ENCODE measurements at places on chromosomes 7 and 10. TPM values are rescaled to one million over a fixed set of nuclear protein-coding genes. Genes with fewer than 3 reads are reported as not detected.

Gene SSC4D
- 1.1 TPM for total RNA-seq

Gene TEX36
- total RNA-seq, result not detected

Gene HSPB1
- 67.2 TPM for total RNA-seq

GRCh38 chr10:10130686-10131085 is 887.0 kb upstream of the CELF2 start:
- peaks cover 9% of the 10 kb centered on the region for H3K4me1 ChIP-seq
- no peak overlapping the region for H3K4me3 ChIP-seq
- H3K27me3 ChIP-seq, result no peaks in the 10 kb centered on the region
- DNase-seq, result no peak

DNA sequence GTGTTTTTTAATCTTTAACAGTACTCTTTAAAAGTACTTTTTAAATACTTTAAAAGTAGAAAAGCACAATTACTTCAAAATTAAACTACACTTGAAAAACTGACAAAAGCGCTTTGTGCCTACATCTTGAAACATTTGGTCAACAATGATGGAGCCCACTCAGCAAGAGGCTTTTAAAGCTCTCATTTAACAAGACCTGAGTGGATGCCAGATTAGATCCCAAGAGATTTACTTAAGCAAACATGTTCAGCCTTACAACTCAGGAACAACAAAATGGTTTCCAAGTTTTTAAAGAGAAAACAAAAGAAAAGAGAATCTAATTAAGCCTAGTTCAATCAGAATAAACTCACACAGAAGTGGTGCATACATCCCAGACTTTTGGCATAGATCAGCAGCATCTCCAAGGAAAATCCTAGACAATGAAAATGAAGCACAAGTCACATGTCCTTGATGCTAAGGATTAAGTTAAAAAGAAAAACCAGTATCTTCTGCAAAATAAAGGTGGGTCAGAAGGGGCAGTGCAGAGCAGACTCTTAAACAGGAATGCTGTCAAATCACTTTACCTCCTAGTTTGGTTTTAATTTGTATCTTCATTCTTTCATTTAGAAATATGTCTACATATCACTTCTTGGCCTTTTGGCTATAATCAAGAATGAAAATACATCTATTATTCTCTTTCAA is 26.2 kb downstream of the HIBADH start:
- no peaks in the 10 kb centered on the region for H3K27me3 ChIP-seq
- H3K4me3 ChIP-seq, result no peak overlapping the region
- no peak overlapping the region for H3K27ac ChIP-seq
- H3K36me3 ChIP-seq, result peaks cover 14% of the 10 kb centered on the region
- no peak for DNase-seq
- H3K4me1 ChIP-seq, result peaks cover 7% of the 10 kb centered on the region

GRCh38 chr7:112204499-112205342 is 1.5 kb downstream of the DOCK4 start:
- H3K4me1 ChIP-seq, result peaks cover 39% of the 10 kb centered on the region
- H3K4me3 ChIP-seq, result peak overlapping the region; percentile 96
- H3K27ac ChIP-seq, result peak overlapping the region; percentile 81
- H3K36me3 ChIP-seq, result no peaks in the 10 kb centered on the region
- no peaks in the 10 kb centered on the region for H3K27me3 ChIP-seq

DNA sequence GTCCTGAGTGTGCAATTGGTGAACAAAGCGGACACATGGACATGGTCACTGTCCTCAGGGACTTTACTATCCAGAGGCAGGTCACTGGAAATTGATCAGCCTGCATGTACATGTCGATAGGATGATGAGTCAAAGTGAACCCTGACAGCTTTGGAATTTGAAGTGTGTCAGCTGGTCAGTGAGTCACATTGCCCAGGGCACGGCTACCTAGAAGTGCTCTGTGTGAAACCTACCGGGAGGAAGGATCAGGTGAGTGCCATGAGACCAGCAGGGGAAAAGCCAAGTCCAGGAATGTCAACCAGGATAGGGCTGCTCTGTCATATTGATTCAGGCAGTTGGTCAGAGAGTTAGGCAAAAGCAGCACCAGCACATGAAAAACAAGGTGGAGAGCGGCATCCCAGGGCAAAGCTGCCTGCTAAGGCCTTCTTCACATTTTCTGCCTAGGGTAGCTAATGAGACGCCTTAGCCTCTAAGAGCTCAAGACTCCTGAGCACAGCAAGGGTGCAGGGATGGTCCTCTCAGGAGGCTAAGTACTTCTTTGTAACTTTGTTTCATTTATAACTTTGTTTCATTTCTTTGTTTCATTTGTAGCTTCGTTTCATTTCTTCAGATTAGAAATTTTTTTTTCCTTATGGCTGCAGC is 19.4 kb upstream of the PDCD4 start:
- H3K36me3 ChIP-seq, result no peaks in the 10 kb centered on the region
- H3K4me1 ChIP-seq, result peaks cover 7% of the 10 kb centered on the region
- no peak overlapping the region for H3K4me3 ChIP-seq
- H3K27ac ChIP-seq, result no peak overlapping the region

GRCh38 chr7:152856351-152856750 is 96.8 kb downstream of the ACTR3B start:
- no peak overlapping the region for H3K4me3 ChIP-seq
- DNase-seq, result no peak
- no peak overlapping the region for H3K27ac ChIP-seq

GRCh38 chr7:107971613-107972012 is 31.3 kb downstream of the LAMB1 start:
- H3K27me3 ChIP-seq, result no peaks in the 10 kb centered on the region
- peaks cover 22% of the 10 kb centered on the region for H3K4me1 ChIP-seq
- DNase-seq, result no peak
